NCI-H1436 (cell line): ENCODE measurements at places on chromosomes 3 and 15.

DNA sequence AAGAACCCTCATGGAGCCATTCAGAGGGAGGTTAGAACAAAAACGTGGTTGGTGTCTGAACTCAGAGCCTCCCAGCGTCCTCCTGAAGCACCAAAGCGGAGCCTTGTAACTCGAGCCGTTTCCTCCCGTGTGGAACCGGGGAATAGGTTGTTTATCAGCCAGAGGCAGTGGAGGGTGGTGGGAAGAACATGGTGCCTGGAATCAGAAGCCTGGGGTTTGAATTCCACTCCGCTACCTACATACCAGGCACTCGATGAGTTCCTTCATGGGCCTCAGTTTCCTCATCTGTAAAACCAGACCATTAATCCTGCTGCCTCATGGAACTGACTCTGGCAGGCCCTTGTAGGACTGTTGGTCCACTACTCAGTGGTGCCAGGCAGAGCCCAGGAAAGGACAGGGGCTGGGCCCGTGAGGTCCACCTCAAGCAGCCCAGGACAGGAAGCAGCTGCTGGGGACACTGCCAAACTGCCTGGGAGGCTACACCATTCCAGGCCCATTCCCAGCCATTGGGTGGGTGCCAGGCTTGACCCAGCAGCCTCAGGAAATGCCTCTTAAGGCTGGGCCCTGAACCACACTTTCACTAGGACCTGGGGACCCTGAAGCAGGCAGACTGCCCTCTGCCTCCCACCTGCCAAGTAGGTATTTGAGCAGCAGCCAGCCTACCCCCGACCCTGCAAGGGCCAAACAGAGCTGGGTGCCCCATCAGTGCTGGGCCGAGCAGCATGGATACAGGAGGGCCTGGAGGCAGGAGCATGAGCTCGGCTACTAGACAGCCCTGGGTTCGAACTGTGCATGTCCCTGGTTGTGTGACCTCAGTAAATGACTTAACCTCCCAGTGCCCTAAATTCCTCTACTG, 33.4 kb downstream of the PRKCD start:
- no peak for DNase-seq

DNA sequence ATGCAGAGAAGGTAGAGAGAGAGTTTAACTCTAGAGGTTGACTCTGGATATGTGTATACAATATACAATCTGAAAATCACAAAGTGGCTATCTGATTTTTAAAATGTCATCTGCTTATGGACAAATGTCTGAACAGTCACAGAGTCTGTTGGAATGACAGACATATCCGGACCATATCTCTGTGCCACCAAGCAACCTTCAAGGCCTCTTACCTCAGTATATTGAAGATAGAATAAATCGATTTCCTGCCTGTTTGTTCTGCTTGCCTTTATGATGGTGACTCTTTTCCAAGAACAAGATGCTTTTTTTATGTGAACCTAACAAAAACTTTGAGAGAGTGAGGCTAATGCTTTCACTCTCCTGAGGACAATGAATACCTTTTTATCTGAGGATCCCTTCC, 151.1 kb downstream of the RBPMS2 start:
- DNase-seq: no peak

DNA sequence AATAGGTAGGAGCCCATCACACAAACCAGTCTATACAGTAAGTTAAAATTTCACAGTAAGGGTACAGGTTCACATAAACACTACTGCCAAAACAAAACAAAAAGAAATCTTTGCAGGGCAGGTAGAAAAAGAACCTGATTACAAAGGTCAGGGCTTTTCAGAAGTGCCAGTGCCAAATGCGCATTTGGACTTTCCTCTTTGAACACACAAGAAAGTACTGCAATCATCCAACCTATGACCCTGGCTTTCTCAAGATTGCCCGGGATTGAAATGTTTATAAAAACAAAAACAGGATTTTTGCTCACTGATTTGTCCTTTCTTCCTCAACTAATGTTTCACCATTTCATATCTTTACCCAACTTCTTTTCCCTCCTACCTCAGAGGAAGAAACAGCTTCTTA, 47.4 kb downstream of the CBLB start:
- DNase-seq: no peak

GRCh38 chr3:159711560-159712333, 276.9 kb upstream of the IL12A start:
- no peak for DNase-seq

- DNase-seq: no peak
These were observed 31.0 kb upstream of the TM4SF4 start for GRCh38 chr3:149443545-149443912.
